ENCODE measurements at places on chromosomes 12 and 14.

DNA sequence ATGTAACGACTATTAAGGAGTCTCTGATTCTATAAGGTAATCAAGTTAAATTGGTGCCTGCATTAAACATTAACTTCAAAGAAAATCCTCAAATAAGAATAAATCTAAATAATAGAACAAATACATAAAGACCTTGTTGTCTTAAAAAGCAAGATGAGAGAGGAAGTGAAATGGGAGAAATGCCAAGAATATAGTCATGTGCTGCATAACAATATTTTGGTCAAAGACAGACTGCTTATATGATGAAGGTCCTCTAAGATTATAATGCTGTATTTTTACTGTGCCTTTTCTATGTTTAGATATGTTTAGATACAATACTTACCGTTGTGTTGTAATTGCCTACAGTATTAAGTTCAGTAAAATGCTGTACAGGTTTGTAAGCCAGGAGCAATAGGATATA lies 213.6 kb downstream of the C12orf42 start:
- no peak for DNase-seq

DNA sequence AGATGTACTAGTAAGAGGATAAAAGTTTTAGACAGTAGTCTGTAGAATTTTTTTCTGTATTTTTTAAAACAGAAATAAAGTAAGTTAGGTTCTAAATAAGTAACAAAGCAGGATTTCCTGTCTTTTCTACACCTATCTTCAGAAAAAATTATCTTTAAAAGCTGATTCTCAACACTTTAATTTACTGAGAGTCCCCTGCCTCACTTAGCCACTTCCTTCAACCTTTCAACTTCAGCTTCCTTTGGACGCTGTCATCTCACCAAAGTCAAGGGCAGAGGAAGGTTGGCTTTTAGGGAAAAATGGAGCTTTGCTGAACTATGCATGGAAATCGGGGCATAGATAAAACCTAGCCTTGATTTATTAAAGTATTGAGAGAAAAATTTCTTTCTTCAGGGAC lies 44.9 kb upstream of the CERS5 start:
- no peak for DNase-seq

GRCh38 chr12:75308279-75308678 lies 21.8 kb downstream of the CAPS2 start:
- no peak for DNase-seq

GRCh38 chr14:51445001-51445390 lies 204.9 kb downstream of the TMX1 start:
- DNase-seq: no peak

GRCh38 chr14:90560558-90560957 lies 163.7 kb downstream of the CALM1 start:
- no peak for DNase-seq

- DNase-seq: no peak
These were observed 12.3 kb upstream of the RTRAF start for GRCh38 chr14:51977075-51977474.

- DNase-seq: no peak
These were observed 411.1 kb downstream of the TMTC2 start for GRCh38 chr12:83097643-83098342.

DNA sequence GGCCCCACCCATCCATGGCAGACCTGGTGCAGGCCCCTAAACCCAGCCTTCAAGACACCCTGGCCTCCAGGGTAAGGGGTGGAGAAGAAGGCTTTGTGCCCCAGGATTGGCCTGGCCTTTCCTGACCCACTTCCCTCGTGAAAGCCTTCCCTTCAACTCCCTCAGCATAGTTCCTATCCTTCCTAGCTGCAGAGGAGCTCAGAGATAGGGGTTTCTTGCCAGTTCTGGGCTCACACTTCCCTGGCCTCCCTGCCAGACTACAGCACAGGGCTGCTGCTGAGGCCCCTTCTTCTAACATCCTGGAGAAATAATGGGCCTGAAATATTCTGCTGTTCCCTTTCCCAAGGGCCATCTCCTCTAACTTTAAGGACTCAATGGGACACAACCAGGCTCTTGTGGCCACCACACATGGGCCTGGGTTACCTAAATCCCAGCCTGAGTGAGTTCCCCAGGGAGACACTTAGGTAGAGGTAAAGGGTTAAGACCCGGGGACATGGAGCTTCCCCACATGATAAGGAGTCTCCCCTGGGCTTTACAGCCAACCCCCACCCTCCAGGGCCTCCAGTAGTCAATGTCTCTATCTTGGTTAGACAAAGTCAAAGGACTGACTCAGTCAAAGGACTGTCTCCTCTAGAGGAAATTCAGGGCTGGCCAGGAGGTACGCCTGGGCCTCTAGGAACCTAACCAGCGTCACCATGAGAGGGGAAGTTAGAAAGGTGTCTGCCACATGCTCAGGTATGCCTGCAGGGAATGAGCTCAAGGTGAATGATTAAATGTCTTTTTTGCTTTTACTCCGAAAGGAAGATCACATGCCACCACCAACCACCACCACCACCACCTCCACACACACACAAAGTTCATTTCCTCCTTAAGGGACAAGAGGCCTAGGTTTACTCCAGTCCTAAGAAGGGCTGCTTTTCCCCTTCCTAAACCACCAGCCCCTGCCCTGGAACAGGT lies 7.1 kb downstream of the ZFP36L1 start:
- no peak for DNase-seq

- no peak for DNase-seq
These were observed 436 bp downstream of the VPS33A start for GRCh38 chr12:122265886-122266229.

- peak; percentile 87 for DNase-seq
These were observed 10.7 kb upstream of the ATP2A2 start for GRCh38 chr12:110270125-110270962.

DNA sequence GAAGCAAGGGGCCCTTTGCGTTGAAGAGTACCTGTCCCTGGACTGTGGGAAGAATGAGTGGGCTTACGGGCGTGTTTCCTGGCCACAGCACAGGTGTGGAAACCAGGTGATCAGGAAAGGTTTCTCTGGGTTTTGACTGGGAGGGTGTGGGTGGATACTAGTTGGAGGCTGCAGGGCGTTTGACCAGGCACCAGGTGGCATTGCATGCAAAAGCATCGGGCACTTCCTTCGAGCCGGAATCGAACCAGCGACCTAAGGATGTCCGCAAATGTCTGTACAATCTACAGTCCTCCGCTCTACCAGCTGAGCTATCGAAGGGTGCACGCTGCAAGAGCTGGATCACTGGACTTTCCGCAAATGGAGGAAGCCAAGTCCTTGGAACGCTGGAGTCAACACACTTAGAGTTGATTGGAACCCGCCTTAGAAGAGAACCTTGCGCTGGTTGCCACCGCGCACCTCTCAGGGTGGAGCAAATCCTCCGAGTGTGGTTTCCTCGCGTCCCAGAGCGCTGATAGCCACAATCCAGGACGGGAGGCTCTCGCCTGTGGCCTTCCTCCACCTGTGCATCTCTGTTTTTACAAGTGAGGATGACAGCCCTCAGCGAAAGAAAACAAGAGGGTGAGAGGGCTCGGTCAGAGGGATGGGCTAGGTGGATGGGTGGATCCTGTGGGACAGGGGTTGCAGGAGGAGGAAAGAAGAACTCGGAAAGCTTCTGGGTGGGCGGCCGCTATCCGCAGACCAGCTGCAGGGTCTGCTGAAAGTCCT lies 21.2 kb upstream of the RNASE4 start:
- DNase-seq: peak; percentile 86

GRCh38 chr12:82685790-82686167 lies 927 bp upstream of the TMTC2 start:
- peak; percentile 95 for DNase-seq
